ENCODE measurements at places on chromosomes 12 and 14. TPM values are rescaled to one million over a fixed set of nuclear protein-coding genes. Genes with fewer than 3 reads are reported as not detected.

- no peak for DNase-seq
- H3K4me3 ChIP-seq = no peak overlapping the region
- H3K27ac ChIP-seq = no peak overlapping the region
Observed at GRCh38 chr14:90849787-90850444, 33.7 kb upstream of the TTC7B start.

- peaks cover 6% of the 10 kb centered on the region for H3K27me3 ChIP-seq
- no peak overlapping the region for H3K27ac ChIP-seq
- no peak for DNase-seq
- no peaks in the 10 kb centered on the region for H3K36me3 ChIP-seq
Observed at GRCh38 chr12:130198026-130198662, 35.9 kb downstream of the FZD10 start.

DNA sequence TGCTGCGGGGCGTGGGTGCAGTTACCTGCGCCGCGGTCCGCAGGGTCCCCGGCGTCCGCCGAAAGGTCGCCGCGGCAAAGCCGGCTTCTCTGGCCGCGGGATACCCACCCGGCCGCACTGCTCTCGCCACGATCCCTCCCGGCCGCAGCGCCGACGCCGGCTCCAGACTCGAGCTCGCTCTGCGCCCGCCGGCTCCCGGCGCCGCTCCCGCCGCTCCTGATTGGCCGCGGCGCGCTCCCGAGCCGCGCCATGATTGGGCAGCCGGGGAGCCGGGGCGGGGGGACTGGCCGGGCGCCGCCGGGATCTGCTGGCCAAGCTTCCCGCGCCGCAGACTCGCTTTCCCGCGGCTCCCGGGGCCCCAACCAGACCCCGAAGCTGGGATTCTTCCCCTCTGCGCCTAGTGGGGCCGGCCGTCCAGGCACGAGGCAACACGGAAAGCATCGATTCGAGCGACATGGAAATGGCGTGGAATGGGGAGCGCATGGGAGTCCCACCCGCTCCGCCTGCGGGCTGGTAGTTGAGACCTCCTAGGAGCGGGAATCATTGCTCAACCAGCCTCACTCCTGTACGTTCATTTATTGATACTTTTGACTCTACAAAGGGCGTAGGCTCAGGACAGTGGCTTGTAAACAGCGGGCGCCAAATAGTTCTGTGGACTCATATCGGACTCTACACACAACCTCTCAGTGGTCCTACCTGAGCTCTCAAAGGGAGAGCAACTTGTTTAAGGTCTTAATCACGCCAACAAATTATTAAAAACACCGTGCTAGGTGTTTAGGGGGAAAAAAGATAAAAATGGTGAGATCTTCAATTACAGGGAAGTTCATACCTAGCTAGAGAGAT is 36.4 kb upstream of the STON2 start:
- peaks cover 5% of the 10 kb centered on the region for H3K4me1 ChIP-seq
- no peak overlapping the region for H3K27ac ChIP-seq

GRCh38 chr14:44438936-44439335 is 68.1 kb downstream of the FSCB start:
- H3K27me3 ChIP-seq = no peaks in the 10 kb centered on the region
- no peak overlapping the region for H3K27ac ChIP-seq
- no peaks in the 10 kb centered on the region for H3K4me1 ChIP-seq
- no peaks in the 10 kb centered on the region for H3K36me3 ChIP-seq

GRCh38 chr12:6088921-6089747 is 35.3 kb downstream of the VWF start:
- H3K36me3 ChIP-seq = no peaks in the 10 kb centered on the region
- H3K4me3 ChIP-seq = no peak overlapping the region
- H3K4me1 ChIP-seq = peaks cover 33% of the 10 kb centered on the region
- no peak for DNase-seq

DNA sequence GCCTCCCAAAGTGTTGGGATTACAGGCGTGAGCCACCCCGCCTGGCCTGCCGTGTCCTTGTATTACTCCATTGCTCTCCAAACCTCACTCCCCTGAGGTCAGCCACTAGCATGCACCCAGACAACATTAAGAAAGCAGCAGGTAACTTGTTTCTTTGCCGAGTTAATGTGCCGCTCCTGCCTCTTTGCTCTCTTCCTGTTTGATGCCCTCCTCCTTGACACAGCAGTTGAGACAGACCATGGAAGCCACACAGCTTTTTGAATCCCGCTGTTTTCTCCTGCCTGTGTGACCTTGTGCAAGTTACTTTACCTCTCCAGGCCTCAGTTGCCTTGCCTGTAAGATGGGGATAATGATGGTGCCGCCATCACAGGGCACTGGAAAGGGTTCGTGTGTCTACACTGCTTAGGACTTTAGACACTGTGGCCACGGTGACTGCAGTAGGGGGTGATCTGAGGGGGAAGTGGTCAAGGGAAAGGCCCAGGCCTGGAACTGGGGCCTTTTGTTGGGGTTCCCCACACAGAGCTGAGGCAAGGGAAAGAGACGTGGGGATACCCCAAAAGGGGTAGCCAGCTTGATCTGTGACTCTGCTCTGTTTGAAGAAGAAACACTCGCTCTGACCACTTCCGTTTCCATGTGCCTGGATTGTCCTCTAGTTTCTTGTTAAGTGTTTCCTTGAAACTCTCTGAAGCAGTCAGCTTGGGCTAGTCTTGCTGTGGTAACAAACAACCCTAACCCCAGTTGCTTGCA is 69.3 kb downstream of the RIN3 start:
- H3K27me3 ChIP-seq = no peaks in the 10 kb centered on the region
- H3K4me1 ChIP-seq = peaks cover 35% of the 10 kb centered on the region
- H3K36me3 ChIP-seq = peaks cover 26% of the 10 kb centered on the region
- no peak overlapping the region for H3K4me3 ChIP-seq

Gene FGF23
- total RNA-seq = not detected

Gene SDS
- 2.4 TPM for total RNA-seq

Gene CKB
- 148 TPM for total RNA-seq

All from upper lobe of right lung (tissue), 1 donor.